ENCODE measurements at places on chromosomes 1 and 21.
A peak's percentile ranks its signal among the peaks of the same experiment; 100 is the strongest.

DNA sequence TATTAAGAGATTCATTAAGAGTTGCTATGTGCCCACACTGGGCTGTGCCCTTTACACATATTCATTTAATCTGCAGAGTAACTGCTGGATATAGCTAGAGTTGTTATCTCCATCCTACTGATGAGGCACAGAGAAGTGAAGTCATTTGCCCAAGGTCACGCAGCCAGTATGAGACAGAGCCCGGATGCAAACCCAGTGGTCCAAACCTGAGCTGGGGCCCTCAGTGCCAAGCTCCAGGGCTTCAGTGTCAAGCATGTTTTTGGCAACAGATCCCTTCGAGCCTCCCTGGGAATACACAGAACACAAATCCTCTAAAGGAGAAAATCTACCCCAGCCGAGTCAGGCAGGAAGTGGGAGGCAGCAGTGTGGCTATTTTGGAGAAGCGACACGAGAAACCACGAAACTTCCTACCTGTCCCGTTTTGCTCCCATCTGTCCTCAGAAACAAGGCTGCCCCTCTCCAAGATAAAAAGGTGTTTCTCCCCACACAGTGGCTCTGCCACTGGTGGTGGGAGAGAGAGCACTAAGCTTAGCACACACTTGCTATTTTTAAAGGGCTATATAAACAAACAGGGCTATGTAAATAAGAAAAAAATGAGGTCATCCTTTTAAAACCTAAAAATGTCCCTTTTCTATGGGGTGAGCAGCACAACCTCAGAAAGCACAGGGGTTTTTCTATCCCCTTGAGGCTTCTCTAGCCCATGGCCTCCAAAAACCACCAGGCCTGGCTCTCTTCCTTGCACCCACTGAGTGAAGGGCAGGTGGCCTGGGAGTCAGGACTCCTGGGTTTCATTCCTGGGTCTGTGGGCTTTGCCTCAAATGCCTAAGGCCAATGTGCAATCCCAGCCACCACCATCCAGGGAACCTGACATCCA is 138.6 kb upstream of the EDN2 start:
- peak; percentile 16 for DNase-seq

- peak; percentile 48 for DNase-seq
These were observed 472.0 kb downstream of the SMYD3 start for GRCh38 chr1:246035060-246035541.

GRCh38 chr1:12585536-12585935 is 32.5 kb downstream of the DHRS3 start:
- DNase-seq: no peak

DNA sequence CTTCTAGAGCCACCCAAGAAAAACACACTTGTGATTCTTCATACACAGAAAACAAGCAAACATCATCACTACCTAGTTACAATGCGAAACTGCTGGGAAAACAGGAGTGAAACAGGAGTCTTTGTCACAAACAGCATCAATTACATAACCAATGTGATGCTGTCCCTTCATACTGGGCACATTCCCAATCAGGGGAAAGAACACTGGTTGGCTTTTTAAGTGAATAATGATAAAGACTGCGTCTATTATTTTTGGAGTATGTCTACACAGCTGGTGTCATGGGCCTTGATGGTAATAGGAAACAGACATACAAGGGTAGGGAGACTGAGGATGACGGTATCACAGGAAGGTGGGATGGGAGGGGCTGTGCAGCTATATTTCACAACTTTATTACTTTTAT is 43.3 kb downstream of the SIPA1L2 start:
- DNase-seq: no peak

GRCh38 chr1:8097077-8097799 is 71.1 kb upstream of the ERRFI1 start:
- peak; percentile 93 for DNase-seq

DNA sequence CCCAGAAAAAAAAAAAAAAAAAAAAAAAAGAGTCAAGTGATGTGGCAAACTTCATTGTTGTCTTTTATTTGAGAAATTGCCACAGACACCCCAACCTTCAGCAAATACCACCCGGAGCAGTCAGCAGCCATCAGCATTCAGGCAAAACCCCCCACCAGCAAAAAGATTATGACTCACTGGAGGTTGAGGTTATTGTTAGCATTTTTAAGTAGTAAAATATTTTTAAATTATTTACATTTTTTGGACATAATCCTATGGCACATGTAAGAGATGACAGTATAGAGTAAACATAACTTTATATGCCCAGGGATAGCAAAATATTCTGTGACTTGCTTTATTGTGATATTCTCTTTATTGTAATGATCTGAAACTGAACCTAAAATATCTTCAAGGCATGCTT is 95.6 kb downstream of the CENPF start:
- no peak for DNase-seq

DNA sequence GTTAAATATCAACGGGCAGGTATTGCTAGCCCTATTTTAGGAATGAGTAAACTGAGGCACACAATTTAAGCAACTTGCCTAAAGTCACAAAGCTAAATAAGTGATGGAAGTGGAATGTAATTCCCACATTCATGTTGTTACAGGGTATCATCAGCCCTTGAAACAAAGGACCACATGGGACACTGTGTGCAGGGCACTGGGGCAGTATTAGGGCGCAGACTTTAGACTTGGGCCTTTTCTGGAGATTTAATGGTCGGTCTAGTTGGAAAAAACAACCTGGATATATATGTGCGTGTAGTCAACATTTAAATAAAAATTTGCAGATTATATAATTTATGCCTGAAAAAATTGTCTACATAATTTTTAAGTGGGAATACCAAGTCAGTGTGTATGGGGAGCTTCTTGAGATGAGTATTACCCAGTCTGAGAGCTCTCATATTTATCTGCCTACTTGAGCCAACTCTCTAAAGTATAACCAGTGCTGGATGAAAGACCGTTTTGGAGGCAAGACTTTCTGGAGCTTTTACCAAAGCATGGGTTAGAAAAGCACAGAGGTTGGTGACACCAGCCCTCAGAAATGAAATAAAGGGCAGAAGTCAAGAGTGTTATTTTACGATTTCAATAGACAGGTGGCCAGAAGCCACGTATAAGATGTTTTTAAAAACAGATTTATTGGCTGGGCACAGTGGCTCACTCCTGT is 1.6 kb downstream of the KDM1A start:
- peak; percentile 30 for DNase-seq

DNA sequence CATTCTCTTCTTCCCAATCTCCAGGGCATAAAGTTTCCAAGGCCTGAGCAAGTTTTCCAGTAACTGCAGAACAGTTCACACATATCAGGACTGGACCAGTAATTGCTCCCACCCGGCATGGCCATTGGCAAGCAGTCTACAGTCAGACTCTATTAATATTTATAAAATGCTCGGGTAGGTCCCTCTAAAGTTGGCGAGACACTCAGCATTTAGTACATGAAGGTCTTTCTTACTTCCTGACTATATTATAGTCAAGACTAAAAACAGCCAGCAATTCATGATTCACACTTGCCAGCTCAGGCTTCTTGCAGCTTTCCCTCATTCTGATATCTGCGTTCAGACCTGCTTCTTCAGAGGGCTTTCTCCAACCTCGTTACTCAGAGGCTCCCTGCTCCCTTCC is 25.4 kb downstream of the GADD45A start:
- peak; percentile 79 for DNase-seq

DNA sequence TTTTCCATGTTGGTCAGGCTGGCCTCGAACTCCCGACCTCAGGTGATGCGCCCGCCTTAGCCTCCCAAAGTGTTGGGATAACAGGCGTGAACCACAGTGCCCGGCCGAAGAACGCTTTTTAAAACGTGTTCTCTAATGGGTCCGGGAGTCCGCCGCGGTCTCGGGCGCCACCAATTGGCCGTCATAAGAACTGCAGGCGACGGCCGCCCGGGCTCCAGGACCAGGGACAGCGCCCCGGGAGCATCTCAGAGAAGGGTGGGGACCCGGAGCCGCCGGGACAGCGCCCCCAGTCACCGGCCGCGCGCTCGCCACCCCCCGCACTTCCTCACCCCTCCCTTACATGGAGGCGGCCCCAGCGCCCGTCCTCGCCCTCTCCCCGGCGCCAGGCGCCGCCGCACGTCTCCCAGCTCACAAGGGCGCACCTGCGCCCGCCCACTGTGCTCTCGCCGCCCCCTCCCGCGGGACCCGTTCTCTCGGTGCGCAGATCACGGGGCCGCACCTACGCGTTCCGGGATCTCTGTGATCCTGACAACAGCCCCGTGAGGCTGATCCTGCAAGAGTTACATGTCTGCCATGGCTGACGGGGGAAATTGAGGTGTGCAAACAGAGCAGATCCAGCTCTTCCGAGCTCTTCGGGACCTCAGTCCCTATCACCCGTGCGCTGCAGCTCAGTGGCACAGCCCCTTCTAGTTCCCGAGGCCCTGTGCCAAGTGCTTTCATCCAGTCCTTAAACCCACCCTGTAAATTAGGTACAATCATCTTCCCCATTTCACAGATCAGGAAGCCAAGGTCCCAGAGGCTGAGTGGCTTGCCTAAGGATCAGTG is 9.8 kb downstream of the RAP1GAP start:
- DNase-seq: peak; percentile 59

DNA sequence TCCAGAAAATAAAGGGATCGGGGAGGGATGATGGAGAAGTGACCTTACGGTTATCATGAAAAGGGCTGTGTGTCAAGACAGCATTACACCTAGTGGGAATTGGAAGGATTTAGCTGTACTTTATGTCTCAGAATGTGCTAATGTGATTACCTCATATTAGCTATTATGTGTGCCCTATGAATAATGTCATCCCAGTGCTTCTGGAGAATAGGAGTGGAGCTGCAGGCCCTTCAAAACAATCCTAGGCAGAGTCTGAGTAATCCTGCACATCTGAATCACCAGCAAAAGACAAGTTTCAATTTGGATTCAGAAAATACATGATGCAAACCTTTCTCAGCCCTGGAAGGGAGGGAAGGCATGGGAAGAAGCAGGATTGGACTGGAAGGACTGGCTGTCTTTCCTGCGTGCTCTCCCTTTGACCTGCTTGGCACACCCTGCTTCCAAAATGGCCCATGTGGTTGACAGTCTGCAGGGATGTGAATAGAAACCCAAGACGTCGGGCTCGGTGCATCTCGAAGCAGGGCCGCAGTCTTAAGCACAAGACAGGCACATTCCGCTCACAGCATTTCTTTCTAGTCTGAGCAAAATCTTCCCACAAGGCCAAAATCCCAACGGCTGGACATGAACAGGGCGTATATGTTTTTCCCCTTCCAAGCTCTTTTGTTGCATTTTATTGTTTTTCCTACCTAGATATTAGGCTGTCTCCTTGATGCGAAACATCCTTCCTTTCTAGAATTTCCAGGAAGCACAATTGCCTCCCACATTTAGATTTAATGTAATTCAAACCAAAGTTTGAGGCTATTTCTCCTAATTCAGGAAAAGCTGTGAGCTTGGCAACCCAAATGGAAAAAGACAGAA is 54.3 kb upstream of the TARBP1 start:
- peak; percentile 88 for DNase-seq

GRCh38 chr1:7363450-7363849 is 407.6 kb upstream of the VAMP3 start:
- DNase-seq: no peak

DNA sequence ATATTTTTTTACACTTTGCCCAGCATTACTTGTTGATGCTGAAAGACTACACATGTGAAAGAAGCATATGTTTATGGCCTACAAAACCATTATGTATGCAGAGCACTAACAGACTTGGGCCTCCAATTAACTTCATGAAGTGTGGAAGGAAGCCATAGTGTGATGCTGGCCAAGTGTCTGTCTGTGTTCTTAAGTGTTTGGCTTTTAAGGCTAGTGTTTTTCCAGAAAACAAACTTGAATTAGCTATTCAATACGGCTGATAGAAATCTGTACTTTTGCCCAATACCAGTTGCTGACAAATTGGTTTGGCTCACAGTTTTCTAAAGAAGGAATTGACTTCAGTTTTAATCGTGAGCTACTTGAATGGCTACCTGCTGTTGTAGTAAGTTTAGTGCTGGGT is 136.1 kb downstream of the ADGRL2 start:
- no peak for DNase-seq

DNA sequence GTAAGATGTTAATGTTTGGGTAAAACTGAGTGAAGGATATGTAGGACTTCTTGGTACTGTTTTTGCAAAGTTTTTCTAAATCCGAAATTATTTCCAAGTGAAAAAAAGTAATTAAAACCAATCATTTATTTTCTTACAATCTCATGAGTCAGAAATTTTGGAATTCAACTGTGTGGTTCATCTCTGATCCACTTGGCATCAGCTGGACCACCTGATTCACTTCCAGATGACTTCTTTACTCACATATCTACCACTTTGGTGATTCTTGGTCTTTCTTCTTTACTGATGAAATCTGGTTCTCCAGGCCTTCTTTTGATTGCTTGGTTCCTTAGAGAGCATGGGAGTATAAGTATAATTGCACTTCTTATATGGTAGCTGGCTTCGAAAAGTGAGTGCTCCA is 254.9 kb upstream of the CACYBP start:
- DNase-seq: no peak

DNA sequence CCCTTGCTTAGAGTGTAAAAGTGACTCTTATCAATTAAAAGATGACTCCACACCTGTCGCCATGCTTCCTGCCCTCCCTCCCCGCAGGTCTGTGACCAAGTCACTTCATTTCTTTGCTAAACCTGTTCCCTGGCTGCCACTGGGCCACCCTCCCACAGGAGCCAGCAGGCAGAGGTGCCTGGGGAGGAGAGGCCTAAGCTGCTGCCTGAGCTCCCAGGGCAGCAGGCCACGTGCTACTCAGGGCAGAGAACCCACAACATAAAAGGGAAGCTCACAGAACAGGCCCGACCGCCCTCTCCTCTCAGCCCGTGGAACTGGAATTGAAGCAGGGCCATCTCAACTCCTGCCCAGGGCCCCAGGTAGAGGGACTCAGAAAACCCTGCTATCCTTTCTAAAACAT is 4.9 kb downstream of the C1orf198 start:
- DNase-seq: no peak

GRCh38 chr21:45853703-45854342 is 127.7 kb upstream of the COL6A1 start:
- no peak for DNase-seq

DNA sequence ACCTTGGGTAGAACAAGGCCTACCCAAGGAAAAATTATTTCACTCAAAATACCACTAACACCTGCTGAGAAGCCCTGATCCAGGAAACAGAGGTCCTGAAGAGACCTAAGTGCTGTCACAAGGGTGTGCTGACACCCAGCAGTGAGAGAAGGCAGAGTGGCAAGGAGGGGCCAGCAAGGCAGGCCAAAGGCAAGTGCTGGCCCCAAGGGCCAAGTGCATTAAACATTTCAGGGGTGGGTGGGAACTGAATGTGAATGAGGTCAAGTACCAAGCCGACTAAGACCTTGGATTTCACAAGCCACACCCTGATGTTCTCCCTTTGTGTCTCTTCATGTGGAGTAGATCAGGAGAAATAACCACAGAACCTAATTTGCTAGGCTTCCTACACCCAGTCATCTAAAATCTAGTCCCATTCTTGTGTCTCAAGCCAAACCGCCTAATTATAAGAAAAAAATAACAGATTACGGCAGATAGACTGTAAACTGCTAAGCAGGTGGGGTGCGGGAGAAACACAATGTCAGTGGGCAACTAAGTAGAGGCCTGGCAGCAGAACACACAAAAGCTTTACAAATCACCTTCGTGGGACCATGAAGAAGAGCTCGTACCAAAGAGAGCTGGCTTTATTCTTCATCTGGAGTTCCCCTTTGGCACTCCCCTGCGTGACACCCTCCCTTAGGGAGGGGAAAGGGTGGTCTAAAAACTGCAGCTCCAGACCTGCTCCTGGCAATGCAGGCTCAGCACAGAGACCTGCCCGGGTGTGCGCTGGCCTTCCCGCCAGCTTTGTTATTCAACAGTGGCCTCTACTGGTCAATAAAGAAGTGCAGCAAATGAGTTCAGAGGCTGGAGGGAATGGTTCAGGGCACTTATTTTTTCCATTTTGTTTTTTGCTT is 8.7 kb downstream of the UBE2G2 start:
- DNase-seq: peak; percentile 76

- peak; percentile 18 for DNase-seq
These were observed 39.6 kb upstream of the IRF2BP2 start for GRCh38 chr1:234649432-234650081.

- no peak for DNase-seq
These were observed 35.3 kb upstream of the POFUT2 start for GRCh38 chr21:45322960-45323461.

All from choroid plexus epithelial cell (primary cell).